ENCODE measurements at places on chromosomes 7 and 10.

DNA sequence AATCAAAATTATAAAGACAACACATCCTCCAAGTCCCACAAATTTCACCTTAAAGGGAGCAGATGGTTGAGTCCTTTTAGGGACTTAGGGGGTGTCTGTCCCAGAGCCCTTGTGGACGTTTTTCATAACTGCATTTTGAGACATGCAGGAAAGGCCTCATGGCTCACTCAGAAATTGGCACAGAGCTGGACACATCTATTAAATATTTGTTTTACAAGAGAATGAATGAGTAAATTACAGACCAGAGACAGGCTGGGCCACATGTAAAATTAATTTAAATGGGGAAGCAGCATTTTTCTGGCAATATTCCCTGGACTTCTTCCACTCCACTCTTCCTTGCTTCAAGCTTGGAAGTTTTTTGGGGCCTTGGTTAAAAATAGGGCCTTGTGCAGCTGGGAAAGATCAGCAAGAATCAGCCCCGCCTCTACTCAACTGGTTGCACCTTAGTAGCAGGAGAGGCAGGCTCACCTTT, 20.0 kb downstream of the LAMB1 start:
- DNase-seq, result no peak

DNA sequence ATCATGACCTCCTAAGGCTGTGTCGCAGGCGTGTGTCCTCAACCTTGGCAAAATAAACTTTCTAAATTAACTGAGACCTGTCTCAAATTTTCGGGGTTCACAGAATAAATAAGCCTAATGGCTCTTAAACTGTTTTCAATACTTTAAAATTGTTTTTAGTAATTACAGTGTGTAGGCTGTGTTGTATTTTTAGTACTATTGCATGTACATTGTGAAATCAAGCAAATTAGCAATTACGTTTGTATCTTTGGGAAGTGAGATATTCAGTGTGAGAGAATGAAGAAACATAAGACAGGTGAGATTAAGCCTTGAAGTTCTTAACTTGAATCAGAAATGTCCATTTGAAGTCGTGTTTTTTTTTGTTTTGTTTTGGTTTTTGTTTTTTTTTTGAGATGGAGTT, 4.8 kb upstream of the AKR1B10 start:
- DNase-seq, result no peak

GRCh38 chr7:93036149-93036640, 81.6 kb downstream of the SAMD9 start:
- no peak for DNase-seq

DNA sequence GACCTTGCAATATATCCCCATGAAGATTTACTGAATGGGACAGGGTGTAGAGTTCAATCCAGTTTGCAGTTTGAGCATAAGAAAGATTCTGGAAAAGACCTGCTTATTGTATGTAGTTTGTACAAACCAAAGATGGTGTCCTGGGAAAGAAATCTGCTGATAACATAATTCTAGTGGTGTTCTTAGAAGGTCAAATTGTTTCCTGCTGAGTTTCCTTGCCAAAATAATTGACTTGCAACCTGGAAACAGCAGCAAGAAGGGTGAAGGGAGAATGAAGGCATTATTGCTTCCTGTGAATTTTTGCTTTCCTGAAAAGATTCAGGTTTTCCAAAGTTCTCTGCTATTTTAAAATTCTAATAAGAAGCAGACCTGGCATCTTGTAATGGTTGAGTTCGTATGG, 222.9 kb downstream of the KIF20B start:
- DNase-seq, result no peak

GRCh38 chr10:113912582-113912981, 58.1 kb downstream of the NHLRC2 start:
- DNase-seq, result no peak

- DNase-seq, result no peak
Observed at GRCh38 chr7:11848251-11848650, 16.3 kb upstream of the THSD7A start.

DNA sequence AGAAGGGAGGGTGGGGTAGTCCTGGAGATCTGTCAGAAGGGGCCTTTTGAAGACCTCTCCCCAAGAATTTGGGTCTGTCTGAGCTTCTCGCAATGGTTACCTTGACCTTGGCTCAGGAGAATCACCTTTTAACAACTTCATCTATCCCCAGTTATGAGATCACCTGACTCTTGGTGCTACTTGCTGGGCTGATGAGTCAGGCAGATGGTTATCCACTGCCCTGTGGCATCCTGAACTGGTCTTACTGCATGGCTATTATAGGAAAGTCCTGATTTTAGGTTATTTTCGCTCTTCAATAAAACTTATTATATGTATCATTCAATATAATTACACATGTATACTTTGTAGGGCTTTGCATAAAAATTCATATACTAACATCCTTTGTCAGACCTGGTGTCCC, 274.7 kb downstream of the GFRA1 start:
- DNase-seq, result no peak

- no peak for DNase-seq
Observed at GRCh38 chr7:120400806-120401455, 128.0 kb downstream of the KCND2 start.

- no peak for DNase-seq
Observed at GRCh38 chr10:125708971-125709503, 10.5 kb upstream of the EDRF1 start.

DNA sequence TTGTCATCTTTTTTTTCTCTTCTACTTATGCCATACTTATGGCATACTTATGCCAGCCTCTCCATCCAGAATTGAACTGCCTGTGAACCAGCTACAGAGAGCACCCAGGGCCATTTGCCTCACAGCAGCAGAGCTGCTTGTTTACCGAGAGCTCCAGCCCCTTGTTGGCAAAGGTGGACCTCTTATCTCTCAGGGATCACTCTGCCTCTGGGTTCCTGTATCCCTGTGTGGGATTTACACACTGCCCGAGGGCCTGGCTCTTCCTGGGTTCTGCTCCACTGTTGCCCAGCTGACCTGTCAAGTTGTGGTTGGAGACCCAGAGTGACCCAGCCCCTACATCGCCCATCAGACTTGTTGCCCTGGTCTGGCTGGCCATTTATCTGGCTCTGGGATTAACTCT, 22.3 kb downstream of the MRPS33 start:
- DNase-seq, result no peak

- DNase-seq, result no peak
Observed at GRCh38 chr10:126013489-126014281, 117.3 kb downstream of the FANK1 start.

GRCh38 chr7:79425665-79426064, 27.8 kb downstream of the MAGI2 start:
- no peak for DNase-seq

DNA sequence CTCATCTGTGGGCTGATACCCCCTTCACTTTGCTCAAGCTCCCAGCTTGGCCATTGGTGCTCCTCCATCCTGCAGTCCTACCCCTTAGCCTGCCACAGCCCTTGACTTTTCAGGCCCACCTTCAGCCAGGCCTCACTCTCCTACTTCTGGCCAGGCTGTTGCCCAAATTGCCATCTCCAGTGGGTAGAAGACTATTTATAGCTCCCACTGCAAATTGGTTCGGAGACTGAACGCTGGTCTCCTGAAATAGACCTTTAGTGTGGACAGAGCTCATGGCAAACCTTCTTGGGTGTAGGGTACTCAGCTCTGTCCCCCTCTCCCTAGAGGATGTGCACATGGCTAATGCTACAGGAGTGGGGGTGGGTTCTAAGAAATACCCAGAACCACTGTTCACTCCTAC, 697.8 kb downstream of the LRMDA start:
- no peak for DNase-seq

DNA sequence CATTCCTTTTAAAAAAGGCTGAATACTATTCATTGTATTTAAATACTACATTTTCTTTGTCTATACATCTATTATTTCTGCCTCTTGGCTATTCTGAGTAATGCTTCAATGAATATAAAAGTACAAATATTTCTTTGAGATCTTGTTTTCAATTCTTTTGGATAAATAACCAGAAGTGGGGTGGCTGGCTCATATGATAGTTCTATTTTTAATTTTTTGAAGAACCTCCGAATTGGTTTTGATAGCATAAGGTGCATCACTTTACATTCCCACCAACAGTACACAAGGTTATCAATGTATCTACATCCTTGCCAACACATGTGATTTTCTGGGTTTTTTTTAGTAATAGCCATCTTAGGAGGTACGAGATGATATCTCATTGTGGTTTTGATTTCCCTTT, 72.5 kb downstream of the ZNF277 start:
- DNase-seq, result no peak
